Nucleus accumbens (tissue), 56 donors: ENCODE measurements at places on chromosomes 1 and 21.

GRCh38 chr1:167227934-167228378, 7.3 kb downstream of the POU2F1 start:
- no peak for DNase-seq

DNA sequence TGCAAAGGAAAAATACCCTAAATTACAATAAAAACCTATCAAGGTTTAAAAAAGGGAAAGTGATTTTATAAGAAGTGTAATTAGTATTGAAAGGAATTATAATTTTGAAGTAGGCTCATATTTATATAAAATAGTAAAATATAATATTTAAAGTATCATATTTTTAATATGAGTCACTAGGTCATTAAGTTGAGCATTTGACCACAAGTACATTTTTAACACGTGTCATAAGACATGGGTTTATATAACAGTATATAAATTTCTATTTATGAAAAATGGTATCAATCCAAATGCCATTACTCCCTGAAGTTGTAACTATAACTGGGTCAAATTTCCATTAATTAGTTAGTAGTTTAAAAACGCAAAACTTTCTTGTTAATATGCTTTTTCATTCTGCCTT, 365.9 kb downstream of the COL11A1 start:
- no peak for DNase-seq

- DNase-seq = no peak
These were observed 282.6 kb upstream of the C1orf105 start for GRCh38 chr1:172137703-172138454.

DNA sequence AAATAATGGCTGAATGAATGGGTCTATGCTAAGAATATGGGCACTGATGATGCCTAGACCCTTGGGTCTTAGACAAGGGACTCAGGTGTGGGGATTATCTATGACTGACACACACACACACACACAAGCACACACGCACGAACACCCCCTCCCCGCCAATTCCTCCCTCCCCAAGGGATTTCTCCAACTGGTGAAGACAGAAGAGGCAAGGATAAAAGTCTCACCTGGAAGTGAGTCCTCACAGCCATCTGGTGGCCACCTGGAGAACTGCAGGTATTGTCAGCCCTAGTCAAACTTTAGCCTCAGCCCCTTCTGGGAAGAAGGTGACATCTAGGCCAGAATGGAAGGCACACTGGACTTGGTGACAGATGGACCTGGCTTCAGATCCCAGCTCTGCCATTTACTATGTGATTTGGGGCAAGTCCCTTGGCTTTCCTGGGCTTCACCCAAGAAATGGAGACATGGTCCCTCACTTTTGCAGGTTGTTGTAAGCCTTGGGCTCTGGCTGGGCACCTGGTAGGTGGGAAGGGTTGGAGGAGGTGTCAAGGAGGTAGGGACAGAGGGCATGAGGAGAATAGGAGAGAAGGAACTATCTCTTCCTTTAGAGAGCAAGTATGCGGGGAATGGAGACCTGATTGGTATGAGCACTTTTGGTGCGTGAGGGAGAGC, 4.0 kb upstream of the GPR3 start:
- no peak for DNase-seq

DNA sequence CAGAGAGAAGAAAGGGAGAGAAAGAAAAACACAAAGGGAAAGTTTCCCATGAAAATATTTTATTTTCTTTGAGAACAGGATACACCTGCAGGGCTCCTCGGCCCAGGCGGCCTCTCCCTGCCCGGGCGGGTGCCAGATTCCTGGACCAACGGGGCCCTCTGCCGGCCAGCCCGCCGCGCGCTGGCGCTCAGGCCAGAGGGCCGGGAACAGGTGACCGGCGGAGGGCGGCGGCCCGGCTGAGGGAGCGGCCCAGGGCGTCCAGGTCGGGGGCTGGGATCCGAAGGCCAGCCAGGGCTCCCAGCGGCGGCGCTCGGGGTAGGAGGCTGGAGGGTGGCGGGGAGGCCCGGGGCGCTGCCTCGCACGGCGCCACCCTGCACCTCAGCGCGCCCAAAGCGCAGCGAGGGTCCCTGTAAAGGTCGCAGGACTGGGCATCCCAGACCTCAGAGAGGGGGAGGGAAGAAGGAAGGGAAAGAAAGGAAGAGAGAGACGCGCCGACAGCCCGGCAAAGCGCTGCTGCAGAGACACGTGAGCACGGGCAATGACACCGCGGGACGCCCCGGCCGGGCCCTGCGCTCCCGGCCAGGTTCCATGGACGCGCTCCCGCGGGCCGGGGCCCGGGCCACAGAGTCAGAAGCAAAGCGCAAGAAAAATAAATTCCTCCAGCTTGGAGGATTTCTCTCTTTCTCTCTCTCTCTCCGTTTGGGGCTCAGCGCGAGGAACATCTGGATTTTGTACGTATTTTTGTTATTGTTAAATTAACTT, 927 bp downstream of the WNT9A start:
- DNase-seq = no peak

DNA sequence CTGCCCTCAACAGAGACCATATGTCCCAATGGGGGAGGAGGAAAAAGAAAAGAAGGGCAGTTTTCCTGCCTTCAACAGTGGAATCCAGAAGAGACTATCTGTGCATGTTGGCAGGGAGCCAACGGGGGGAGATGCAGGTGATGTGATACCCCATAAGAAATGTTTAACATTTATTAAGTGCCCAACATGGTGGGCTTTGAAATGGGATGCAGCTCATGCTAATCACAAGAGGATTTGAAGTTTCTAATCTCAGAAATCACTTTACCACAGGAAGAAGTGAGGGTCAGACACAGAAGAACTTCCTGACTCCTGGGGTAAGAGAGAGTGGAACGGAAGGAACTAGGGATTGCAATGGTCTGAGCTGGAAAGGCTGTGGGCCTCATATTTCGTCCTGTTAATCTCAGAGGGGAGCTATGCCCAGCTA, 16.2 kb downstream of the CSRP1 start:
- DNase-seq = no peak

- no peak for DNase-seq
These were observed 5.0 kb upstream of the RWDD3 start for GRCh38 chr1:95229037-95229436.

GRCh38 chr1:151612501-151613281, 841 bp downstream of the SNX27 start:
- no peak for DNase-seq

- DNase-seq = no peak
These were observed at the start of gene RASAL2 for GRCh38 chr1:178093951-178094738. RASAL2 (plus strand) TSS chr1:178094104; CDS start chr1:178094493, 389 bp downstream.

- no peak for DNase-seq
These were observed 54.1 kb downstream of the ETS2 start for GRCh38 chr21:38859852-38860251.
